ENCODE measurements at places on chromosomes 1 and 21.

DNA sequence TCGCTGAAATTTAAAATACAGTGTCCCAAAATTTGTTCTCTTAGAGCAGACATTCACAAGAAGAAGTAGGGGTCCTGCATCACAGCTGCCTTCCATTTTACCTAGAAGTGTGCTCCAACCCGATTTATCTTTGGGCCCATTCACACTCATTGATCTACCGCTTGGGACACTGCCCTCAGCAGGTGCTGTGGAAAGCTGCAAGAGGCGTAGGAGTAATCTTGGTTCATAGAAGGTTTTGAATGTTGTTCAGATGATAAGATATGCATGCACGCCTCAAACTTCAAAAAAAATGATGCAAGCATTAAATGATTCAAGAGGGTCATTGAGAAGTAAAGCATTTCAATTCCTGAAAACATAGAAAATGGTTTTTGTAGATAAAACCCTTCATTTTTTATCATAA, 18.6 kb upstream of the C1orf105 start:
- DNase-seq: no peak

GRCh38 chr21:27260728-27261127, 293.8 kb upstream of the ADAMTS5 start:
- DNase-seq: no peak

DNA sequence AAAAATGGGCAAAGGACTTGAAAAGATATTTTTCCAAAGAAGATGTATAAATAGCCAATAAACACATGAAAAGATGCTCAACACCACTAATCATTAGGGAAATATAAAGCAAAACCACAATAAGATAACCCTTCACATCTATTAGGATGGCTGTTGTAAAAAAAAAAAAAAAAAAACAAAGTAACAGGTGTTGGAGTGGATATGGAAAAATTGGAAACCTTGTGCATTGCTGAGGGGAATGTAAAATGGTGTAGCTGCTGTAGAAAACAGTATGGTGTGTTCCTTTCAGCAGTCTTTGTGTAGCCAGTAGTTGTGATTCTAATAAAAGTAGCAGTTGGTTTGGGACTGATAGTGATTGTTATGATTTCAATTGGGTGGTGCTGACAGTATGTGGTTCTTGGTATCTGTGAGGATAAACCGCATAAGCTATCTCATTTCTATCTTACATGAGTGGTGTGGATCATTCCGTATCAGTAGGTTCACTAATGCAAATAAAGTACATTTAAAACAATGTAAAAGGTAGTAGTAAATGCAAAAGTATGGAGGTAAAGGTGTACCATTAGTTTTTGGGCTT, 19.9 kb downstream of the MAN1A2 start:
- no peak for DNase-seq

DNA sequence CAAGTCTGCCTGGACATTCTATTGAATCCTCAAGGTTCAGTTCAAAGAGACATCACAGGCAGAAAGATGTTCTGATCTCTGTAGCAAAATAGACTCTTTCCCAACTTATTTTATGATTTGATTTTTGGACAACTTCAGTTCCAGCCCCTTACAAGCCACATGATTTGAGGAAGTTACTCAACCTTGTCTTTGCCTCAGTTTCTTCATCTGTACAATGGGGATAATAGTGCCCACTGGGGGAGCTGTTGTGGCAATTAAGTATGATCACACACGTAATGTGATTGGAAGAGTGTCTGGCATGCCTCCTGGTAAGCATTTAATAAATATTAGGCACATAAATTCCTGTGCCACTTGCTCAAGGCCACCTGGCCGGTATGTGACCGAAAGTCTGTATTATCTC, 130.6 kb downstream of the DAB1 start:
- no peak for DNase-seq

GRCh38 chr1:226002667-226003501, 3.7 kb upstream of the SDE2 start:
- DNase-seq: peak; percentile 23

- DNase-seq: no peak
These were observed 258.8 kb downstream of the PLPP3 start for GRCh38 chr1:56320464-56321149.

- no peak for DNase-seq
These were observed 67.6 kb downstream of the CDC7 start for GRCh38 chr1:91568261-91568660.

DNA sequence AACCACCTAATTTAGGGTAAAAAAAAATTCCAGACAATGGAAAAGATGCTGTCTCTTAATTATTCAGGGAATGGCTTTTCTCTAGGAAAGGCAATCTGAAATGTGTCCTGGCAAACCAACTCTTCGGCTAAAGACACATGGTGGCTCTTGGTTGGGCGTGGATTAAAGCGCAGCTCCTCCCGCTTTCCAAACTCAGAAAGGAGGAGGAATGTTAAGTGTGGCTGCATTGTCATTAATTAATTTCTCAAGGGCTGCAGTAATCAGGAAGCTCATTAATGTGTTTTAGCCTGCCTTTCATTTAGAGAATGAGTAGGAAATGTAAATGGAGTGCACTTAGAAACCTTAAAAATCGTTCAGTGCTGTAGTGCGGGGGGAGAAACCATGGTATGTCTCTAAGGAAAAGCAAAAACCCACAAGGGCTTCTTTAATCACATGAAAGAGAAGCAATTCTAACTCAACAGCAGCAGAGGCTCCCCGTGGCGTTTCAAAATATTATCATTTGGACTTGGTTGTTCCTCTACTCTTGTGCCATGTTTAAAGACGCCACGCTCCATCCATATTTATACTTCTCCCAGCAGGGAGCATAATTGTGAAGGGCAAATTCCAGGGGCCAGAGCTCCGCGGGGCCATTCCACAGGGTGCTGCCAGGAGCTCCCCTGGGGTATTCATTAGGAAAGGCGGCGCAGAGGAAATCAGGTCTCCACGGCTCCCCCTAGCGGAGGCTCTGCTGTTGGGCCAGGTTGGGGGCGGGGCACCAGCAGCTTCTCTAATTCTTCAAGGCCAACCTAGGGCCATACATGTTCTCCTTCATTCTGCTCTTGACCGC, 91.9 kb upstream of the SSX2IP start:
- DNase-seq: peak; percentile 72

GRCh38 chr1:113012149-113012548, 56.2 kb upstream of the SLC16A1 start:
- no peak for DNase-seq

DNA sequence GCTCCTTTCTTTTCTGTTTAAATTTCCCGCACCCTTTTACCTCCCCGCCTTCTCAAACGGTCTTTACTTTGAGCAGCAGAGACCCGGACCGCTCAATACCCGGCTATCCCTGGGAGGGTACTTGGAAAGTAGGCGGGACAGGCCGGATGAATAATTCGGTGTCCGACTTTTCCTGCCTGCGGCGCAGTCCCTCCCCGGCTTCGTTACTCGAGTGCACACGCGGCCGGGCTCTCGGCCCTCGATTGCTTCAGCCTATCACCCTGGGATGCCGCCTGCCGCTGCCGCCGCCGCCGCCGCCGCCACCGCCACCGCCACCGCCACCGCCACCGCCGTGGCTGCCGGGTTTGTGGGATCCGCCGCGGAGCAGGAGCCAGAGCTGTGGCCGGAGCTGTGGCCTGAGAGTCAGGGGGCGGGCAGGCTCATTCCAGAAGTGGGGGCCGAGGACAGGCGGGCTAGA, 382 bp upstream of the RASAL2 start:
- DNase-seq: peak; percentile 97

DNA sequence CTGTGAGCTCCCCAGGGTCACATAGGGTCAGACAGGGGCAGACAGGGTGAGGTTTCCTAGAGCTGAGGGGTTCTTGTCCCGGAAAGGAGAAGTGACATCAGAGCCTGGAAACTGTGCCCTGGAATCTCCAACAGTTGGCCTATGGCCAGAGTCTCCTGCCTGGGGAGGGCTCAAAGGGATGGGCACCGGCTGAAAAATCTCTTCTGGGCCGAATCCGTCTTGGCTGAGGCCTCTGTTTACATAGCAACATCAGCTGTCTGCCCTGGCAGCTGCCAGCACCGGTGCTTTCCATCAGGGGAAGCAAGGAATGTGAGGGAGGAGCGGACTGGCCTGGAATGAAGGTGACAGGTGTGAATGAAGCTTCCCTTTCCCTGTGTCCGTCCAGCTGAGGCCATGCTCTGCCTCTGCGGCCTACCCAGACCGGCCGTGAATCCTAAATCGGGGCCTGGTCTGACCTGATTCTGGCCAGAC, 30.7 kb downstream of the VASH2 start:
- no peak for DNase-seq

- no peak for DNase-seq
These were observed 4.1 kb downstream of the ATP2B4 start for GRCh38 chr1:203630697-203631096.

DNA sequence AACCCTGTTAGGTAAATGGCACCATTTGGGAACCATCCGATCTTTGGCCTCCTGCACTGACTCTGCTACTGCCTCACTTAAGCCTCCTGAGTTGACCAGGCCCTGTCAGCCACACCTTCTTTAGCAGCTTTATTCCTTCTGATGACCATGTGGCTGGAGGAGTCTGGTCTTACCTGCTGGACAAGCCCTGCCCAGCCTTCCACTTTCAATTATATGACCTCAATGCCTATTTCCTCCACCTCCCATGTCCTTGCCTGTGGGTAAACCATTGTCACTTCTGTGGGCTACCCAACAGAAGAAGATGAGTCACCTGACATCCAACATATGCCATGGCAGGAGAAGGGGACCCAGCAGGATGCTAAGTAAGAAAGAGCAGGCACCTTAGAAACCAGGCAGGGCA, 393.8 kb downstream of the NTNG1 start:
- DNase-seq: no peak

- DNase-seq: no peak
These were observed 18.2 kb upstream of the CCDC27 start for GRCh38 chr1:3733883-3734589.

DNA sequence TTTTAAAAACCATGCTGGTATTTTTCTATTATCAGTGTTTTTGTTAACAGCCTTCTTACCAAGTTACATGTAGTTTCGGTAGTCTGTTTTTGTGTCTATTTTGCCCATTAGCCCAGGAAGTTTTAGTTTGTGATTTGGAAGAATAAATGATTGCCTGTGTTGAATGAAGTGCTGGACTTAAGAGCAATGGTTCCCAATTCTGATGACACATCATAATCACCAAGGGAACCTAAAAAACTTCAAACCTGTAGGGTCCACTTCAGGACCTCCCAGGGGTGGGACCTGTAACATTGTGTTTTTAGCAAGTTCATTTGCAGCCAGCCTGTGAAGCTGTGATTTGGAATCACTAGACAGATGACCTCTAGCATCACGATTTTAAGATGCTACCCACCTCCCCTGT, 43.0 kb upstream of the ST6GALNAC3 start:
- DNase-seq: no peak

GRCh38 chr1:175341631-175342429, 149.3 kb upstream of the KIAA0040 start:
- DNase-seq: no peak

- no peak for DNase-seq
These were observed 55.9 kb upstream of the PAX7 start for GRCh38 chr1:18574754-18575153.

DNA sequence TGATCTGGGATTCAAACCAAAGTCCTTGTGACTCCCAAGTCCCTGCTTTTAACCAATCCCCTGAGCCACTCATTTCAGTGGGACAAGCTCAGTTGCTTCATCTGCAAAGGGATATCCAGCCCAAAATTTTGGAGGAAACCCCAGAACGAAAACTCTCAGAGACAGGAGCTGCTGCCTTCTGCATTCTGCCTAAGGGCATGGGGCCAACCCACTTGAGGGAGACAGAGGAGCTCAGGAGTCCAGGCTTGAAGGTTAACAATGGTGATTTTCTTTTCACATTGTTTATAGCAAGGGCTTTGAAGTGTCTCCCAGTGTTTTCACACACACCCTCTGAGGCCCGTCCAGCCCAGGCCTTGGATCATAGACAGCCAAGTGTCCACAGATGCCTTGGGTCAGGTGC, 148.1 kb upstream of the CTTNBP2NL start:
- no peak for DNase-seq

DNA sequence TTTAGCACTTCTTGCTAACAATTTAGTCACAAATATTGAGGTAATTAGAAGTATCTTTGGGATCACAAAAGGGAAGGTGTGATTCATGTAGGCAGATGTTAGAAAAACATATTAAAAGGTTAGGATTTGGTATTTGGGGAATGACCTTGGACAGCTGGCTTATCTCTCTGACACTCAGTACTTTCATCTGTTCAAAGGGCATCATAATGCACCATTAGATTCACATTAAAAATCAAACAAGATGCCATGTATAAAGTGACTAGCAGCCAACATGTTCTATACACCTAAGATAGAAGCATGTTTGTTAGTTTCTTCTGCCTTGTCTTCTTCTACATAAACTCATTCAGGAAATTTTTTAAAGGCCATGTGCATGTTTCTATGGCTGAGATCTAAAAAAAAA, 56.5 kb upstream of the ESRRG start:
- no peak for DNase-seq

- no peak for DNase-seq
These were observed 16.8 kb downstream of the PANK4 start for GRCh38 chr1:2509589-2509988.

- no peak for DNase-seq
These were observed 67.1 kb downstream of the ADARB1 start for GRCh38 chr21:45141507-45141906.
